ENCODE measurements at places on chromosomes 5 and 9.

DNA sequence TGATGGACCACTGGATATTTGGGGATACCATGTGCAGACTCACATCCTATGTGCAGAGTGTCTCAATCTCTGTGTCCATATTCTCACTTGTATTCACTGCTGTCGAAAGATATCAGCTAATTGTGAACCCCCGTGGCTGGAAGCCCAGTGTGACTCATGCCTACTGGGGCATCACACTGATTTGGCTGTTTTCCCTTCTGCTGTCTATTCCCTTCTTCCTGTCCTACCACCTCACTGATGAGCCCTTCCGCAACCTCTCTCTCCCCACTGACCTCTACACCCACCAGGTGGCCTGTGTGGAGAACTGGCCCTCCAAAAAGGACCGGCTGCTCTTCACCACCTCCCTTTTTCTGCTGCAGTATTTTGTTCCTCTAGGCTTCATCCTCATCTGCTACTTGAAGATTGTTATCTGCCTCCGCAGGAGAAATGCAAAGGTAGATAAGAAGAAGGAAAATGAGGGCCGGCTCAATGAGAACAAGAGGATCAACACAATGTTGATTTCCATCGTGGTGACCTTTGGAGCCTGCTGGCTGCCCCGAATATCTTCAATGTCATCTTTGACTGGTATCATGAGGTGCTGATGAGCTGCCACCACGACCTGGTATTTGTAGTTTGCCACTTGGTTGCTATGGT lies 54.5 kb upstream of the HNRNPA0 start:
- no peak for DNase-seq

DNA sequence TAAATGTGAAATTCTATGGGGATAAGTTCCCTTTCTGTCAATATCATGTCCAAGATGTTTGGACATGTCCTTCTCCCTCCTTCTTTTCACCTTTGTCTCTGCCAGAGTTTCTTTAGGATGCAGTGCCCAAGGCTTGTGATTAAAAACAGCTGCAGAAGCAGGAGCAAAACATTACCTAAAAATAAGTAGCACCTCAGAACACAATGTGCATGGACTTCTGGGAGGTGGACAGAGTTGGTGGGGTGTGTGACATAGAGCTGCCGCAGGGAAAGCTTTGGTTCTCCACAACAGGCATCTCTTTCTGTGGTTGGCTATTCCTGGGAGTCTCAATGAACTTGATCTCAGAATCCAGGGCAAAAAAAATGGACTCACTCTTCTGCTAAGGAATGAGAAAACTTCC lies 97.0 kb downstream of the SEC61B start:
- DNase-seq, result no peak

- no peak for DNase-seq
Measured at GRCh38 chr5:76154009-76154690, 71.0 kb downstream of the SV2C start.

DNA sequence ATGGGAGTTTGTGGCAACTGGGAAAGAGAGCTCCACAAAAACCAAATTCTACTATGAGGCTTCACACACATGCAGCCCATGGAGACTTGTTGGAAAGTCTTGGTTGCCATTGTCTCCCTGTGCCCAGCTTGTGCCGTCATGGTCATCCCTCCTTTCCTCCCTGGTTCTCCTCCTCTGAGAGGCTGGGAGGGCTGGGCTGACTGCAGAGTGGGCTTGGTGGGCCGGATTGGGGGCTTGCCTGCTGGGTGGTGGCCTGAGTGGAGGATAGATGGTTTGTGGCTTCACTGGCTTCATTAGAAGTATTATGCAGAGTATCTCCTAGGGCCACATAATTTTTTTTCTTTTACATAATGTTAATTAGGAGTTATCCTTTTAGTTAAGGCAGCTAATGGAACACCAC lies 52.3 kb upstream of the IRX2 start:
- no peak for DNase-seq

DNA sequence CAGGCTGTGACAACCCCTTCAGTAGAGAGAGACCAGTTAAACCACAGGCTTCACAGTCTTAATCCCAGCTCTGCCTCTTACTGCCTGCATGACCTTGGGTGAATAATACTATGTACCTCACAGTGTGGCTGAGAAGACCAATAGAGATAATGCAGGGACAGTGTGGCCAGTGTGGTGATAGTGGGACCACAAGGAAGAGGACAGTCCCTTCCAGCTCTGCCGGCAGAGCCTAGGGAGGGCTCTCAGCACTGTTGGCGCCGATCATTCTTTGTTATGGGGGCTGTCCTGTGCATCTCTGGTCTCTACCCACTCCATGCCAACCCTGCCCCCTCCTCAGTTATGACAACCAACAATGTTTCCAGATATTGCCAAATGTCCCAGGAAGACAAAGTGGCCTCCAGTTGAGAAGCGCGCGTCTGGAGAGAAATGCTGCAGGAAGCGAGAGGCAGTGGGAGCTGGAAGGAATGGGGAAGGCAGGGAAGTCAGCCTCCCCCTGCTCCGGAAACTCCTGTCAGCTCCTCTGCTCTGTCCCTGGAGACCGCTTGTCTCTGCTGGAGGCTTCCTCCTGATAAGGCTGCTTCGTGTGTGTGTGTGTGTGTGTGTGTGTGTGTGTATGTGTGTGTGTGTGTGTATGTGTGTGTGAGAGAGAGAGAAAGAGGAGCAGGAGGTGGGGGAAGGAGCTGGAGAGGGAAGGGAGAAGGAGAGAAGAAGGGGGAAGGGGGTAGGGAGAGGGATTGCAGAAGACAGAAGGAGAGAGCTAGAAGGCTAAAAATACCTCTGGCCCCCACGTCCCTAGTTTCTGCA lies 31.8 kb upstream of the FABP6 start:
- no peak for DNase-seq

DNA sequence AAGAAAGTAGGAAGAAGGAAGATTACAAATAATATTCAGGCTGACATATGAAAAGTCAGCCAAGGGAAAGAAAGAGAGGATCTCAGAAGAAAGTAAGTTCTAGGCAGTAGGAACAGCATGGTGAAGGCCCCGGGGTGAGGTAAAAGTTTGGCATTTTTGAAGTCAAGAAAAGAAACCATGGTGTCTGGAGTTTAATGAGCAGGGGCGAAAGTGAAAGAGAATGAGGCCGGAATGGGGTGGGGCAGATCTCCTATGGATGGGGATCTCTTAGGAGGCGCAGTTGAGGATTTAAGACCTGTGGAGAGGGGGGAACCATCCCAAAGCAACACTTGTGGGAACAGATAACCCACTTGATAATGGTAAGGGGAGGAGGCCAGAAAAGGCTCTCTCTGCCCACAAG lies 42.3 kb upstream of the SMAD5 start:
- DNase-seq, result no peak

- DNase-seq, result no peak
Measured at GRCh38 chr9:92180669-92181181, 65.5 kb upstream of the SPTLC1 start.

DNA sequence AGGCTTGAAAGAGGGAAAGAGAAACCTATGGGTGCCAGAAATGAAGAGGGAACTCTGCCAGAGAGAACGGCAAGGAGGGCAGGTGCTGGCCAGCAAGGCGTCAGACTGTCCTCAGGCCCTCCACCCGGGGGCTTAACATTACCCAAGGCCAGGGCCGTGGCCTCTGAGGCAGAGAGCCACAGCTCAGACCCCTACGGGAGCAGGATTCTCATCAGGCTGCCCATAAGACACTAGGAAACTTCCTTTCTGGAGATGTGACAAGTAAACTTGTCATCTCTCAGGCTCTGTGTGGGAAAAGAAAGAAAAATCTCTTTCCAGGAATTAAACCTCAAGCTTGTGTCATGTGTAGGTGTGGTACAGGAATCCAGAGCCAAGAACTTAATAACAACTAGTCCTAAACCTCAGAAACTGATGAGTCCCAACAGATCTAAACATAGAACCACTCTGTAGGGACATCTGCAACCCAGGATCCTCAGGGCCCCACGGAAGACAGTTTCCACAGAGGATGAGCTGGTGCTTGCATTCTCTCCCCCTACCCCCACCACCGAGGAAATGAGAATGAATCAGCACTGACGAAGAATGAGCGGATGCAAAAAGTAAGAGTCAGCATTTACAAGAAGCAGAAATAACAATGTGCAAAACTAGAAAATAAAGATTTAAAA lies 74.3 kb downstream of the DCP2 start:
- no peak for DNase-seq

DNA sequence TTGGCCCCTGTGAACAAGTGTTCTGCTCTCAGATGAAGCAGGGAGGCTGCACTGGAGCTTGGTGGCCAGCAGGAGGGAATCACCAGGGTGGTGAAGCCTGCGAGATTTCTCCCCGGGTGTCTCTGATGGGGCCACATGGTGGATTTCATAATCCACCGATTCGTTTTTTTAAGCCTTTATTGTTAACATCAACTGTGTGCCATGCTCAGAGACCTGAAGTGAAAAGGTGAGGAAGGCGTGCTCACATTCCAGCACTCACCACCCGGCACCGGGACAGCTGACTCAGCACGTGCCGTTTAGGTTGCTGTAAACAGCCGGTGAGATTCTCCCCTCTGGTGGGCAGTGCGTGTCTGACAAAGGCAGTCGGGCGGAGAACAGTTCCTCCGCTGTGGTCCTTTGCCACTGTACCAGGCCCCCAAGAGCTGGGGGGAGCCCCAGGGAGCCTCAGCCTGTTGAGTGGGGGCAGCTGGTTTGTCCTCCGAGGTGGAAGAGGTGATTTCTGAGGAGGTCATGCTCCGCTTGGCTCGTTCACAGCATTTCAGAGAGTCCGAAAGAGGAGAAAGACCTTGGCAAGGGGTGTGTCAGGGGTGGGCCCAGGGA lies 12.7 kb upstream of the AHRR start:
- no peak for DNase-seq

DNA sequence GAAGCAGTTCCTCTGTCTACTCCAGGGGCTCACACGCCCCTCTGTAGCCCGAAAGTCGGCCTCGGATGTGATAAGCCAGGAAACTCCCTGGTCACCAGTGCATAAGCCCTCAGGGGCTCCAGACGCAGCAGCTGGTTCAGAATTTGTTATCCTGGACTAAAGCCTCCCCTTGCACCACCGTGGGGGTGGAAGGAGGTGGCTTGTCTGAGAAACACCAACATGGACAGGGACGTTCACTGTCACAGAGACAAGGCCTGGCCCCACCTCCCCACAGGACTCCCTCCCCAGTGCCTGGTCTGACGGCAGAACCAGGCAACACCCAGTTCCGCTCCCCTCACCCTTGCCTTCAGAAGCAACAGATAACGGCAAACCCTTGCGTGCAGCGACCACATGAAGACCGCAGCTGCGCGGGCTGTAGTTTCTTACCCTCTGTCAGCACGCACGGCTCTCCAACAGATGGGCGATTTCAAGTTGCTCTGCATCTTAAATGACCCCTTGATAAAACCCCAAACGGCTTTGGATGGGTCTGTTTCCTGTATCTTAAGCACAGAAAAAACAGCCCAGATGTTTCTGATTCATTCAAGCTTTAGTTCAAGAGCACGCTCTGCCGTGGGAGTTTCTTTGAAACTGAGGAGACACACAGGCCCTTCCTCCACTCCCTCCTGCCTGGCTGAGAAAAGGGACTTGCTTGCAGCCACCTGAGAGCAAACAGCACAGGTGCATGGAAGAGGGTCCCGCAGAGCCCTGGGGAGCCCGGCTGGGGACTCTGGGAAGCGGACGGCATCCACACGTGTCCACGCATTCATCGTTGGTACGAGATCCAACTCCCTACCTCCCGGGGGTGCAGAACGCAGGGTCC lies 44.7 kb upstream of the NKD2 start:
- DNase-seq, result no peak

DNA sequence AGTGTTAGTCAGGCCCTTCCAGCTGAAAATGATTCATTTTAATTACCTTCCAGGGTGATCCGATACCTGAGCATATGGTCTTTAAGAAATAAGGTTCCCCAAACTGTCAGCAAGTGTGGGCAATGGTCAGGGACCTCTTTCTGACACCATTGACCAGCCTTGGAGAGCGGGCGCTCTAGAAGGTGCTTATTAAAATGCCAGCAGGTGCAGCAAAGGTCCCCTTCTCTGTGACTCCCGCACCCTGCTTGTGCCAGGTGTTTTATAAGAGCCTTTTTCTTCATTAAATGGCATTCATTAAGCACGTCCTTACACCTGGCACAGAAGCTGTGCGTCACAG lies 85.3 kb downstream of the MVB12B start:
- DNase-seq, result no peak

DNA sequence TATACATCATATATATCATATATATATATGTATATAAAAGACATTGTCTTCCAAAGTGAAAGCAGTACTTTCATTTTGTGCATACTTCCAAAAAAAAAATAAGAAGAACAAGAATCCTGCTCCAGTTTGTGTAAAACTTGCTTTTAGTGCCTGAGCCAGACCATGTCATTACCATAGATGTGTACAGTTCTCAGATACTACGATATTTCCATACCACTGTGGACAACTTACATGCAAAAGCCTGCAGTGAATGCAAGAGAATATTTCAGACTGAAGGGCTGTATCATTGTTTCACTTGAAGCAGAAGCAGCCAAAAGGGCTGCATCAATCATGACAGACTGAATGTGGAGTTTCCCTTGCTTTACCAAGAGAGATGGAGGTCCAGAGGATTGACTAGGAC lies 72.6 kb upstream of the CYLC2 start:
- no peak for DNase-seq

GRCh38 chr5:98827161-98827560 lies 53.7 kb downstream of the RGMB start:
- peak; percentile 30 for DNase-seq

GRCh38 chr5:154211641-154212390 lies 21.3 kb downstream of the GALNT10 start:
- no peak for DNase-seq

- DNase-seq, result no peak
Measured at GRCh38 chr5:2018390-2018724, 135.6 kb upstream of the IRX4 start.

GRCh38 chr5:39100301-39100850 lies 26.2 kb upstream of the RICTOR start:
- DNase-seq, result no peak

DNA sequence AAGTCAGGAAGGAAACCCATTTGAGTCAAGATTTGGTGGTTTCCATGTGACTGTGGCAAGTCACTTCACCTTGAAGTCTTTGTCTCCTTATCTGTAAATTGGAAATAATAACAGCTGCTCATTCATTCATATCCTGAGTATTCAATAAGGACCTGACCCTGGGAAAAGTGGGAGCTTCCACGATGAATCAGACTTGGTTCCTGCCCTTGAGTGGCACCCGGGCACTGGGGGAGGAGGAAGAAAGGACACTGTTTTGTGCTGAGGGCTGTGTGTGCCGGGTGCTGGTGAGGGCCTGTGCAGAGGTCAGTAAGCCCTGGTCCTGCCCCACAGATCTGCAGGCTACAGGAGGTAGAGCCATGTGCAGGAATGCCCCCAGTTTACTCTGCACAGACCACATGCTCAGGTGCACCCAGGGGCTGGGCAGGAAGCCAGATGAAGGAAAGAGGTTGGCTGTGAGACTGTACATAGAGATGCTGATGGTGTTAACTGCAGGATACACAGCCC lies 6.8 kb downstream of the NDST1 start:
- DNase-seq, result no peak

GRCh38 chr5:113048931-113049330 lies 72.3 kb downstream of the DCP2 start:
- DNase-seq, result no peak

All from pons (tissue), 1 donor.